ENCODE measurements at places on chromosomes 7 and 10.
A peak's percentile ranks its signal among the peaks of the same experiment; 100 is the strongest.

GRCh38 chr10:65394502-65395297, 1531.1 kb upstream of the LRRTM3 start:
- DNase-seq = peak; percentile 26

DNA sequence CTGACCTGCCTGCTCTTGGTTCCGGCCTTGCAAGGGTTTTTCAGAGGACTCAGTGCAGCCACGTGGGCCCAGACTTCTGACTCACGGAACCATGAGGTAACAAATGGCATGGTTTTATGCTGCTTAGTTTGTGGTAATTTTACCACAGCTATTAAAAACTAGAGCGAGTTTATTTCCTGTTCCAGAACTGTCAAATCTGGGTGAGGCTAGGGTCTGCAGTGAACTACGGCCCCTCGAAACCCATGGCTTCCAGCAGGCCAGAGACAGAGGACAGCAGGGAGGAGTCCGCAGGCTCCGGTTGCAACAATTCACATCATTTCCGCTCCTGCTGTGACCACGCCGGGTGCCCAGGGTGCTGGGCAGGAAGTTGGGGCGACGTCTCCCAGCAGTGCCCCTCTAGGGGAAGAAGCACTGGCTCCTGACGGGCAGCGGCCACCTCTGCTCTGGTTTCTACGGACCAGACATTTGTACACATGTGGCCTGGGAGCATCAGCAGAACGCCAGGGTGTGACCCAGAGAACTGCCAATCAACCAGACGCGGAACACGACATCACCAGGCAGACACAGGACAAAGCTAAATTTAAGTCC, 74.8 kb downstream of the ADARB2 start:
- DNase-seq = no peak

DNA sequence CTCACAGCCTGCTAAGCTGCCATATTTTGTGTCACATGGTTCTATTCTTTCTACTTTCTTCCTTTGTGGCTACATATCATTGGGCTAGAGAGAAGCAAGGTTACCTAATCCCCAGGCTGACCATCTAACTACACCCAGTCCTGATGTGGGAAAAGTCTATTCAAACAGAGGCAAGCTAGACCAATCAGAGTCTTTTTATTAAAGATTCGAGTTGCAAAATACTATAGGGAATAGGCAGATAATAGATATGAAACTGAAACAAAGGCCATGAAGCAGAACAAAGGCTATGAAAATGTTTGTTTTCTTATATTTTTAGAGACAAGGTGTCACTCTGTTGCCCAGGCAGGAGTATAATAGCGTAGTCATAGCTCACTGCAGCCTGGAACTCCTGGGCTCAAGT, 36.7 kb downstream of the MTERF1 start:
- no peak for DNase-seq

- no peak for DNase-seq
Measured at GRCh38 chr10:12459340-12459739, 110.0 kb downstream of the CAMK1D start.

DNA sequence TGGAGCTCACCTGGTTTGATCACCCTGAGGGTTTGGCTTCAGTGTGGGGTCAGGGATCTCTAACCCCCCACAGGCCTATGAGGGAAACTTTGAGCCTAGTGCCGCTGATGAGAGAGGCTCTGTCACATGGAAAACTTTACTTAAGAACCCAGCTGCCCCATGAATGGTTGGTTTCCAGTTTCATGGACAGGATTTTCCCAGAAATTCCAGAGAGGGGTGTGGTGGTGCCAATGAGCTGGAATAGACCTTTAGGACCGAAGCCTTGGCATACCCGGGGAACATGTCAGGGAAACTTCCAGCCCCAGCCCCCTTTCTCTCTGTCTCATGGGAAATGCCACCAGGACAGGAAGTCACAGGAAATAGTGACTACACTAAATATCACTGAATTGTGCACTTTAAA, 36.9 kb downstream of the AKR1B1 start:
- DNase-seq = peak; percentile 25

DNA sequence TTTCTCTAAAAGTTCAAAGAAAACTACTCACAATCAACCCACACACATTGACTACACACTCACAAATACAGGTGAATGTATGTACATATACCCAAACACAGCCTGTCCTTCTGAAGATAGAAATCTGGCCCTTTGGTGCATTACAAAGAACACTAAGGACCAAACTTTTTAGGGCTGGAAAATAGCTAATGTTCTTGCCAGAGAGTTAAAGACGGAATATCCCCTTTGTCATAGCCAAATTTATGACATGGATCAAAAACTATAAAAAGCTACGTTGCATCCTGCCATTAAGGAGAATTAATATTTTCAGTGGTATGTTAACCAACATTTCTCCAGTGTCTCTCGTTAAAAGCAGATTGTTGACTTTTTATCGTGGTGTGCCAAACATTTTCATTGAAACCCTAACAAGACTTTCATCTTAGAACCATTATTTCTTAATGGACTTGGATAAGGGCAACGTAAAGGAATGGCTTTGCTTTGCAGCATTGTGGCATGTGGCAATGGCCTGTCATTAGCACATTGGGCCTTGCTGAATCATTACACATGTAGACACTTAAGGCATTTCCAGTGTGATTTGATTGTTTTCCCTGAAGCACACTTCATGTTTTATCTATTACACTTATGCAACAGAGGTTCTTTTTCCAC, 150.9 kb upstream of the MEOX2 start:
- no peak for DNase-seq

DNA sequence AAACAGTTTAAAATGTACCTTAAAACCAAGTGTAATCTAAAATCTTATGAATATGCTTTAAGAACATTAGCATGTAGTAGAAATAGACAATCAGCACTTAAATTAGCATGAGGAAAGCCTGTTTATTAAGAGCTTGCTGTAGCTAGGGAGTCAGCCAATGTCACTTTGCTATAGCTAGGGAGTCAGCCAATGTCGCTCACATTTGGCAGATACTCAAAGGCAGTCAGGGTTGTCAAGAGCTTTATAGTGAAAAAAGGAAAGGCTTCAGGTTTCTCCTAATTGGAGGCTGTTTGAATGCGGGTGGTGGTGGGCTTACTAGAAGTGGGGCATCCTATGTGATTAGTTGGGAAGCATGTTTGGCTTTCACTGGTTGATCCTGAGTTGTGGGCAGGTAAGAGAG, 226.2 kb upstream of the DGKB start:
- no peak for DNase-seq

DNA sequence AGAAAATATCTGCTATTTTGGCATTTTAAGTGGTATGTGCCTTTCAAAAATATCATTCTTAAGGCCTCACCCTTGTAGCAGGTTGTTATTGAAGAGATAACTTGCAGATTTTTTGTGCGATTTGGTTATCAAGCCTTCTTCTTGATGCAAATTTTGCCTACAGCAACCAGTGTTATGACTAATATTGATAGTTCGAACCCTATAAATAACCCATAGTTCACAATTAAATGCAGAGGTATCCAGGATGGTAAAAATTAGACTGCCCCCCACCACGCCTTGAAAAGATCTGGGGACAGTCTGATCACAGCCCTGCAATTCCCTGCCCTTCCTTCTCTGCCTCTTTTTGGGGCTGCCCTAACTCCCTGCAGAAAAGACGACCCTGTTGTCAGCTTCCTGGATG, 28.4 kb upstream of the RAPGEF5 start:
- no peak for DNase-seq

GRCh38 chr10:24681572-24682088, 42.1 kb downstream of the ARHGAP21 start:
- no peak for DNase-seq

- no peak for DNase-seq
Measured at GRCh38 chr7:99764478-99764877, 19.5 kb downstream of the CYP3A4 start.

DNA sequence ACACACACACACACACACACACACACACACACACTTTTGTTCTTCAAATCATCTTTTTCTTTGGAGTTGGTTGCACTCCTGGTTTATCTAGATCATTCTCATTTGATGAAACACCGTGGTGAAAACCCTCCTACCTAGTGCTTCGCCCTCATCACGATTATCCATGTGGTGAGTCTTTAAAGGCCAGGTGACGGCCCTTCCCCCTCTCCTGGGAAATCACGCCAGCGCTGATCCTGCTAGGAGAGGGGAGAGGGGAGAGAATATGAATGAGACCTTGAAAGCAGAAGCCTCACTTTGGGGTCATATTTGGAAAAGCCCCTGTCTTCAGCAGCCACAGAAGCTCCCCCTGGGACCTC, 103.9 kb upstream of the LRRC4 start:
- no peak for DNase-seq

DNA sequence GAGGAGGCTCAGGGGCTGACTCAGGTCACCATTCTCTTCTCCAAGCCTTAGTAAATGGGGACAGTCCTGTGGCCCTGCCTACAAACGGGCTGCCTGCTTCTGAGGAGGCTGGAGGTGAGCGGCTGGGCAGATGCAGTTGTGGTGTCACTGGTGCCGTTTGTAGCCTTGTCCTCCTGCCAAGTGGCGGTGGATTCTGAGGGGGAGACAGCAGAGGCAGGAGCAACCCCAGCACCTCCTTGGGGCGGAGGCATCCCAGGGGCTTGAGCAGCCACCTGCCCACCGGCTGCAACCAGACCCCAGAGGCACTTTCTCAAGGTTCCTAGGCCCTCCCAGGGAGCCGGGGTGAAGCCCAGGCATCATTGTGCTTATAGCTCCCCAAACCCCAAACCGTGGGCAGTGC, 112.5 kb downstream of the ZMIZ1 start:
- no peak for DNase-seq

- no peak for DNase-seq
Measured at GRCh38 chr10:118955951-118956801, 73.3 kb upstream of the NANOS1 start.

Measured in urothelium cell line (cell line).